ENCODE measurements at places on chromosomes 13 and 19.

- DNase-seq, result no peak
These were observed 185.4 kb downstream of the TUBA3C start for GRCh38 chr13:18996221-18996620.

DNA sequence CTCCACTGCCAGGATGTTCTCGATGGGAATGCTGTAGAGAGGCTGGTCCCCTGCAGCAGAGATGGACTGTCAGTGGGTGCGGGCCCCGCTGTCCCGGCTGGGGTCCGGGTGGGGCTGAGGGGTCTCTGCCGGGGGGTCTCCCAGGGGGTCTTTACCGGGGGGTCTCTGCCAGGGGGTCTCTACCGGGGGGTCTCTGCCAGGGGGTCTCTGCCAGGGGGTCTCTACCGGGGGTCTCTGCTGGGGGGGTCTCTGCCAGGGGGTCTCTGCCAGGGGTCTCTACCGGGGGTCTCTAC lies 25.7 kb upstream of the C13orf46 start:
- no peak for DNase-seq

- DNase-seq, result peak; percentile 76
These were observed 2.5 kb downstream of the ATP5F1D start for GRCh38 chr19:1243768-1244692.

- no peak for DNase-seq
These were observed 571 bp downstream of the ZNF302 start for GRCh38 chr19:34678085-34678412.

- DNase-seq, result no peak
These were observed 2.6 kb upstream of the SLC27A1 start for GRCh38 chr19:17467471-17468301.

- no peak for DNase-seq
These were observed 7.8 kb downstream of the PLPP2 start for GRCh38 chr19:283395-283794.

GRCh38 chr13:32316501-32316900 lies 1.2 kb downstream of the BRCA2 start:
- no peak for DNase-seq

GRCh38 chr13:33869005-33869404 lies 51.1 kb downstream of the RFC3 start:
- DNase-seq, result no peak

DNA sequence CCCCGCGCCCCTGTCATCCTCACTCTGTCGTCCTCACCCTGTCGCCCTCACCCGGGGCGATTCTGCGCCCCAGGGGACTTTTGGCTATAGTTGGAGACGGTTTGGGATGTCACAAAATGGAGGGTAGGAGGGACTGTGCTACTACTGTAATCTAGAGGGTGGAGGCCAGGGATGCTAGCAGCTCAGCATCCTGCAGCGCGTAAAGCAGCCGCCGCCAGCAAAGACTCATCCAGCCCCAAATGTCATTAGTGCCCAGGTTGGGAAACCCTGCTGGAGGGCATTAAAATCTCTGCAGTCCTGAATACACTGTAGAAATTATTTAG lies 362 bp downstream of the ZNF557 start:
- DNase-seq, result no peak

DNA sequence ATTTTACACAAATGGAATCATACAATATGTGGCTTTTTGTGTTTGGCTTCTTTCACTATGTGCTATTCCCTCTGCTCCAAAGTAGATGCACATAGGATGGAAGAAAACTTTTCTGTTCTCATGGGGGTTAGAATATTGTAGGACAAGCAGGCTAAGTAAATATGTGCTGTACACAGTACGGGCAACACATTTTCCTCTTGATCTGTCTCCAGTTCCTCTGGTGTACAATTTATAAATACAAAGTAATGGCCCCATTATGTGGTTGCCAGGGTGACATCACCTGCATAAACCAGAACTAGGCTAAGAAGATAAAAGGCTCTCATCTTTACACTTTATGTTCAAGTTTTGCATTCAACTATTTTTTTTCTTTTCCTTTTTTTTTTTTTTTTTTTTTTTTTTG lies 41.0 kb upstream of the SOX21 start:
- no peak for DNase-seq

GRCh38 chr13:36082806-36083205 lies 48.4 kb downstream of the DCLK1 start:
- DNase-seq, result no peak

GRCh38 chr13:40682449-40683240 lies 16.2 kb upstream of the FOXO1 start:
- DNase-seq, result no peak

All from activated T-helper 1 cell treated with anti-CD3 and anti-CD28 coated beads, Interleukin-2, amount 50 U/mL, for 16 hours (primary cell).